ENCODE measurements at places on chromosomes 7 and 10.

- DNase-seq, result no peak
Measured at GRCh38 chr10:36872702-36873393, 252.6 kb upstream of the ANKRD30A start.

GRCh38 chr7:65840446-65840845, 32.4 kb upstream of the VKORC1L1 start:
- no peak for DNase-seq

DNA sequence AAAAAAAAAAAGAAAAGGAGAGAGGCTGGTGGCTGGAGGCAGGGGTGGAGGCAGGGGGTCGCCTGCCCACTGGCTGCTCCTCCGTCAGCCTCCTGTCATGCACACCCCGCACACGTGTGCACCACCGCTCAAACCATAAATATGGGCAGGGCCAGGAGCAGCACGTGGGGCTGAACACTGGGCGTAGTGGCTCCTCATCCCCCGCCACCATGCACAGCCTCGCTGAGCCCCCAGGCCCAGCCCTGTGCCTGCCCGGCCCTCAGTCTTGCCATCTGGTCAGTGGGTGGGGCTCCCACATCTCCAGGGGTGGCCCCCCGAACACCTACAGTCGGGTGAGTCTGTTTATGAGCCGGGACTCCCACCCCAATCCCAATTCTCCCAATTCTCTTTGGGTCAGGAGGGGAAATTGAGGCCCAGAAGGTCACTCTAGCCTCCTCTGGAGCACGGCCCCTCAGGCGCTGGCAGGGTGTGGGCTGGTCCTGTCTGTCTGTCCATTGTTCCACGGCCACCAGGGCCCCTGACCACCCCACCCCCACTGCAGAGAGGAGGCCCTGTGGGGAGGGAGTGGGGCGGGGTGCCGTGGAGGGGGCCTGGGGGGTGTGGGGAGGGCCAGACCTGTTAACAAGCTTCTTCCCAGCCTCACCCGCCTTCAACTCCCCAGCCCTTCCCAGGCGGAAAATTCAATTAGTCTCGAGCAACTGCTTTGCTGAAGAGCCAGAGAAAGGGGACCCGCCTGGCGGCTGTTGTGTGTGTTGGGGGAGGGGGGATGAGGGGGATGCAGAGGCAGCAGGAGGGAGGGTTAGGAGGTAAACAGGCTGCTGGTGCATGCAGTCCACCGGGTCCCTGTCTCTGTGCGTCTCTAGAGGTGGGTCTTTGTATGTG, 19.5 kb upstream of the GRIFIN start:
- DNase-seq, result no peak

DNA sequence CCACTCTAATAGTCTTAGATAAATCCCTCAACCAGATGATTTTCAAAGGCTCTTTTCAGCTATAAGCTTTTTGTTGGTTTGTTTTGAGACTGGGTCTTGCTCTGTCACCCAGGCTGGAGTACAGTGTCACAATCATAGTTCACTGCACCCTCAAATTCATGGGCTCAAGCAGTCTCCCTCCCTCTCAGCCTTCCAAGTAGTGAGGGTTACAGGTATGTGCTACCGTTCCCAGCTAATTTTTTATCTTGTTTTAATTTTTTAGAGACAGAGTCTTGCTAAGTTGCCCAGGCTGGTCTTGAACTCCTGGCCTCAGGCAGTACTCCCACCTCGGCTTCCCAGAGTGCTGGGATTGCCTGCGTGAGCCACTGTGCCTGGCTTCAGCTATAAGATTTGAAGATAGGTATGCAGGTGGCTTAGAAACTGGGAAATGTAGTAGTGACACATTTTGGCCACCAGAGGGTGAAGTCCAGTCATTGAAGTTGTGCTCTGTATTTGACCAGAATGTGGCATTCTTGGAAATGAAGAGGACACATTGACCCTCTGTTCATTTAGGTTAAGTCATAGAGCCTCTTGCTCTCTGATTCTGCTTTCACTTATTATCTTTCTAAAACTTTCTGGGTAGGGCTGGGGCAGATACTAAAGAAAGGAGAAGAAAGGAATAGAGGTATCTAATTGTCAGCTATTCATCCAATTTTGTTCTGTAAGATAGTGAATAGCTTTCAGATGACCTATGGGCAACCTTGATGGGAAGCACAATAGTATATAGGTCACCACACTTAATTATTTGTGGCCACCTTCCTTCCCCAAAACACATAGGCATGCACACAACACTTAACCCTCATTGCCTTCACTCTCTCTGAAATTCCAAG, 36.0 kb downstream of the R3HCC1L start:
- DNase-seq, result no peak

DNA sequence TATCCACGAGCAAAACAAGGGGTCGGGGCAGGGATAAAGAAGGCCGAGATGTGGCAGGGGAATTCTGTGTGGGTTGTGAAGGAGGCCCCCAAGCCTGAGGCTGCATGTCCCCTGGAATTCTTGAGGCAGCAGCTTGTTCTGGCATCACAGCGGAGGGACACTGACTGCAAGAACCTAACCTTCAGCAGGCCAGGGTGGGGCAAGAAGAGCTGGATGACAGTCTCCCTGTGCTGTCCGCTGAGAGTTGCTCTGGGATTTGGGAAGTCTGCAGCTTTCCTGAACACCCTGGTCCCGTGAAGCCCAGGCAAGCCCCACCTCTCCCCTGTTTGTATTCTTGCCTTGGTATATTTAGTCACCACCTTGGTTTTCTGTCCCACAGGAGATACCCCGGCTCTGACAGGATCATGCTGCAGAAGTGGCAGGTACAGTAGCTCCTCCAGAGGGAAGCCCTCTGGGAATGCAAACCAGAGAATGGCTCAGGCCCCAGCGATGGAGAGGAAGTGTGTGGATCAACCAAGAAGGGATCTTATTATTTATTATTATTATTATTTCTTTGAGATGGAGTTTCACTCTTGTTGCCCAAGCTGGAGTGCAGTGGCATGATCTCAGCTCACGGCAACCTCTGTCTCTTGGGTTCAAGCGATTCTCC, 1.9 kb upstream of the LRRC18 start:
- no peak for DNase-seq

DNA sequence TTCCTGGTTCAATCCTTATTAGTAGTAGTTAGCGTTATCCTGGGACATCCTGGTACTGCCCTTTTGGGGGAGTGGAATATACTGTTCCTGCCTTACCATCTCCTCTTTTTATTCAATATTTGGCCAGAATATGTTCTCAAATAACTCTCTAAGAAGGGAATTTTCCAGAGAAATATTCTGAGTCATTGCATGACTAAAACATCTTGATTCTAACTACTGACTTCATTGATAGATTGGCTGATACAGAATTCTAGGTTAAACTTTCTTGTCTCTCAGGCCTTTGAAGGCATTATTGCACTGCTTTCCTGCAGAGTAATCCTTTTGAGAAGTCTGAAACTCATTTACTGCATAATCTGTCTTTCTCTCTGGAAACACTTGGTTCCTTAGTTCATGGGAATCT, 275.5 kb upstream of the DGKB start:
- no peak for DNase-seq

- DNase-seq, result no peak
Measured at GRCh38 chr7:90817151-90817550, 221.0 kb downstream of the CDK14 start.

DNA sequence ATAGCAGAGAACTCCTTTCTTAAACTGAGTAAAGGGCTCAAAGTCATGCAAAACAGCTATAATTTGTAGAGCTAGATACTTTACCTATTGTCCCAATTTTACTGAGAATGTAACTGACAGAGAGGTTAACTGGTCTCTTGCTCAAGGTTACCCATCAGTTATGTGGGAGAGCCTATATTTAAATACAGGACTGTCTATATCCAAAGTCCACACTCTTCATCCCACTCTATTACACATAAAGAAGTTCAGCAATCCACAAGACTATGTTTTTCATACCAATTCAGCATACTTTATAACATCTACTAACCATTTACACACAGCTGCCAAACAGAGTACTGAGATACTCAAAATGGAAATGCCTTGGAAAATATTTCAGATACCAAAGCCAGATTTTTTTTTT, 100.2 kb downstream of the MICU1 start:
- no peak for DNase-seq

DNA sequence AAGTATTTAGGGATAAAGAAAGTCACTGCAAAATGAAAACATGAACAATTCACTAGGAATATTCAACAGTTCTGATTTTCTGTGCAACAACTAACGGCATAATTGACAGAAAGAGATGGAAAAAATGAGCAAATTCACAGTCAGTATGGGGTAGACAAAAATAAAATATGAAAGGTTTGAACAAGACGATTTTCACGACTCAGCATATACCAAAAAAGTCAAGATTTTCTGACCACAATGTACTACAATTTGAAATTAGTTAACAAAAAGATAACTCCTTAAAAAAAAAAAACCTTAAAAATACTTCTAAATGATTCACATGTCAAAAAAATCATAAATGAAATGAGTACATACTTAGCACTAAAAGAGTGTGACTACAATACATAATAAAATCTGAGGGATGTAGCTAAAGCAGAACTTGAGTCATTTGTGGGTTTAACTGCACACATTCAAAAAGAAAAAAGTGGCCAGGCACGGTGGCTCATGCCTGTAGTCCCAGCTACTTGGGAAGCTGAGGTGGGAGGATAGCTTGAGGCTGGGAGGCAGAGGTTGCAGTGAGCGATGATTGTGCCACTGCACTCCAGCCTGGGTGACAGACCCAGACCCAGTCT, 22.6 kb upstream of the MTURN start:
- DNase-seq, result no peak

DNA sequence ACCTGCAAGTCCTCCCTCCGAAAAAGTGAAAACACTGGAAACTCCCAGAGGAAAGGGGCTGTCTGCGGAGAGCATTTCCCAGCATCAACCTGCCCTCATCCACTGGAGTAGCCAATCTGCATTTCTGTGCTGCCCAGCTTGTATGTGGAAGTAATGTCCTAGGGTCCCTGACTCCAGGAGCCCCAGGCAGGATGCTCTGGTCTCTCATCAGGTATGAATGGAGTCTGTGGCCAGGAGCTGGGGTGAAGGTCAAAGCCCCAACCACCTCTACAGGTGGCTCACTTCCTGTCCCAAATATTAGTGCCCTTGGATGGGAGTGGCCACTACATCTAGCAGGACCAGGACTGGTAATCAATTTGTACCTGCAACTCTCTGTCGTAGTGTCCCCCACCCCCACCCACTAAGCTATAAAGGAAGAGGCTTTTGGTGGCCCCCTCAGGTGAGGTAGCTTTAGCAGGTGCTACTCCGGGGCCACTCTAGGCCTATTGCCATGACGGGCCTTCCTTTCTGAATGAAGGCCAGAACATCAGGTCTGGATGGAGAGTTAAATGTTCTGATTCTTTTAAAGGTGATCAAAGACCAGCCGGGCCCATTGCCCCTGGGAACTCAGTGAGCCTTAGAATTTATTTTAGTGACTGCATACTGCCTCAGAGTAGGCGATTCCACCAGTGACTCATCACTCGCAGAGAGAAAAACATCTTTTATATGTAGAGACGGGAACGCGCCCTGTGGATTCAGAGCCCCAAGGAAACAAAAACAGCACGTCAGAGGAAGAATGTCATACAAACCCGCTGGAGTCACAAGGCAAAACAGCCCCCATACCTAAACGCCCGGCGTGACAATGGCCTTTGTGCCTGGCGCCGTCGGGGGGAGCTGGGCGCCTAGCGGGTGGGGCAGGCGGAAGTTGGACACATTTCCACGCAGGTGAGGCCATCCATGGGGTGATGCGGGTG, 13.0 kb downstream of the EN2 start:
- DNase-seq, result no peak

DNA sequence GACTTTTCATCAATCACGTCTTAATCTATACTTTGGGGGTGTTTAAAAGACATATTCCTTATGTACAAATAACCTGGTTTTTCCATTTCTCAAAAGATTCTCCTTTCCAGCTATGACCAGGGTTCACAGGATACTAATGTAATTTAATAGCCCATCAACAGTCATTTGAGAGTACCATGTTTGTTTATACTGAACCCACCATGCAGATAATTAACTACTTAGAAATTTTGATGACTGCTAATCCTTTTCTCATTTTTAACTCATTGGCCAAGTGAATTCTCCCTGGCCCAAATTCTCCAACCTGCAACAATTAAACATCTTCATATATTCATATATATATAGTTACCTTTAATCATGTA, 28.8 kb upstream of the KMT2E start:
- no peak for DNase-seq

DNA sequence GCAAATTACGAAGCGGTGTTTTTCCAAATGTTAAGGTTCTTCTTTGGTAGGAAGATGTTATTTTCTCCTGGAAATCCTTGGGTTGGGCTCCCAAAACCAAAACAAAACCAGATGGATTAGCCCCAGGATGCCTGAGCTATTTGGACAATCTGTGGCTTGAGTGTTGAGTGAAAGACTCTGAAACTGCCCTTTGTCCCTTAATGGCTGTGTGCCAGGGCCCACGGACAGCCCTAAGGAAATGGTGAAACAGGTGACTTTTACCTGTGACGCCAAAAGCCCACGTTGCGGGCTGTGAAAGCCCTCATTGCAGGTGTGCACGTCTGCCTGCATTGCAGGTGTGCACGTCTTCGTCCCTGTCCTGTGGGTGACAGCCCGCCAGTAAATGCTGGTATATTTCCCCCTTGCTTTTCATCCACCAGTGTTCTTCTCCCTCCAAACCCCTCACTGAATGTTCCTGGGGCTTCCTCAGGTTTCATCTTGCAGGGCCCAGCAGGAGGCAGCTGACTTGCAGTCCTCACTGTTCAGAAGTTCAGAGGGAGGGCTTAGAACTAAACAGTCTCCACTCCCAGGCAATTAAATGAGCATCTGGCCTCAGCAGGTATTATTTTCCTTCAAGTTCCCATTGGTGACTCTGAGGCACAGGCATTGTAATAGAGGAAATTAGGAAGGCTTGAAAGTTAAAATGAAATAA, 10.7 kb downstream of the PFKP start:
- no peak for DNase-seq

DNA sequence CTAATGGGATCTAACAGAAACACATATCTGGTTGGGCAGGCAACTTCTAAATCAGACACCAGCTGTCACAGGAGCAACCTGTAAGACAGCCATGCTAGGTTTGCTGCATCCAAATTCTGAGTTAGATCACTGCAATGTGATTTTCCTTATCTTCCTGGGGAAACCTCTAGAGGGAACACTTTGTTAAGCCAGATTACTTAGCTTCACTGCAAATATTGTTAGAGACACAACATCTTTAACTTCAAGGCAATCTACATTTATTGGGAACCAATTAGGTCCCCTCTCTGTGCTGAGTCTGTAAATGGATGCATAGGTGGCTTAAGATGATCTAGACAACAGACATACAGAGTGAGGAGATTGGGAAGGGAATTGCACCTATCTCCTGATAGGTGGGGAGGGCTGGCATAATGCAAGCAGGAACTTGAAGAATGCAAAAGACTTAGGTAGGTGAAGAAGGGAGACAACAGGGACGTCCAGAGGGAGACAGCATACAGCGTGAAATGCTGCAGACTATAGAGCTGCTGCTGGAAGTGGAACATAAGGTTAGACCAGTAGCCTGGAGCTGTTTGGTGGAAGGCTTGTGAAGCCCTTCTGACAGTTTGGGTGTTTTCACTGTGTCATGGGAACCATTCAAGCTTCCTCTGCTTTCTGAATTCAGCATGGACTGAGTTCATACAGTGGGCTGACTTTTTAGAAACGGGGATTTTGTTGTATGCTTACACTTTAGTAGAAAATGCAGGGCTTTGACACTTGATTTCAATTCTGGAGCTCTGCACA, 109.8 kb upstream of the ELMO1 start:
- no peak for DNase-seq

- no peak for DNase-seq
Measured at GRCh38 chr10:34985823-34986222, 104.3 kb downstream of the CUL2 start.

All from activated gamma-delta T cell (primary cell).